ENCODE measurements at places on chromosomes 3 and 15.

- DNase-seq, result no peak
Measured at GRCh38 chr3:68363796-68364195, 568.6 kb downstream of the TAFA4 start.

- no peak for DNase-seq
Measured at GRCh38 chr3:54134155-54134554, 11.8 kb downstream of the CACNA2D3 start.

DNA sequence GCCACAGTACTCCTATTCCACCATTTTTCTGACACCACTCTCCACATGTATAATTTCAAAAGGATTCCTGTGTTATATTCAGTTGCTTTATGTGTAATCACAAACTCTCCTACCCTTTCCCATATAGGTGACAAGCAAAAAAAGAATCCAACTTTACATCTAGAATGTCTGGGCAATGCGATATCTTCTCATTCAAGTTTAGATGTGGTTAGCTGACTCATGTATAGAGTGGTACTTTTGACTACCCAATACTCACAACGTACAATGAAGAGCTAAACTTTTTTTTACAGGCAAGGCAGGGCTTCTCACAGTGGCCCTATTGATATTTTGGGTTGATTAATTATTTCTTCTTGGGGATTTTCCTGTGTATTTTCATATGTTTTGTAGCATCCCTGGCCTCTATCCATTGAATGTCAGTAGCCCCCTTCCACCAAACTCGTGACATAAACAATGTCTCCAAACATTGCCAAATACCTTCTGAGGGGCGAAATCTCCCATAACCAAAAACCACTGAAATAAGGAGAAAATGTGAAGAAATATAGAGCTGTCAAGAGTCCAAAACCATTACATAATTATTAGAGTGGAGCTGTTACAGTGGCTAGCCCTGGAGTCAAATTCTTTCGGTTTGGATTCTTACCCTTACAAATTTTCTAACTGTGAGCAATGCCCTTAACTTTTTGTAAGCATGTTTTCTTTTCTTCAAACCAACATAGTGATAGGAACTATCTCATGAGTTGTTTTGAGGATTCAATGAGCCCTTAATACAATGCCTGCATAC lies 342.6 kb downstream of the NSUN3 start:
- DNase-seq, result no peak

GRCh38 chr3:175308097-175308496 lies 449.0 kb downstream of the NAALADL2 start:
- no peak for DNase-seq

DNA sequence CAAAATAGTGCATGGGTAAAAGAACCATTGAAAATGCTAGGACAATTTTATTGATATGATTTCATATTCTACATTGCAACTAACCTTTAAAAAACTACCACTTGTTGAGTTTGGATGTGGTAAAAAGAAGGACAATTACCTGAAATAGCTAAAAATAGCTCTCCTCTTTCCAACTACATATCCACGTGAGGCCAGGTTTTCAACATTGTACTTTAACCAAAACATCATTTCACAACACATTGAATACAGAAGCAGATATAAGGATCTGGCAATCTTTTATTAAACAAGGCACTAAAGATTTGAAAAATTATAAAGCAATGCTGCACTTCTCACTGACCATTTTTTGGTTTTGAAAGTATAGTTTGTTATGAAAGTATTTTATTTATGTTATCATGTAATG lies 28.1 kb upstream of the MRPL3 start:
- no peak for DNase-seq

DNA sequence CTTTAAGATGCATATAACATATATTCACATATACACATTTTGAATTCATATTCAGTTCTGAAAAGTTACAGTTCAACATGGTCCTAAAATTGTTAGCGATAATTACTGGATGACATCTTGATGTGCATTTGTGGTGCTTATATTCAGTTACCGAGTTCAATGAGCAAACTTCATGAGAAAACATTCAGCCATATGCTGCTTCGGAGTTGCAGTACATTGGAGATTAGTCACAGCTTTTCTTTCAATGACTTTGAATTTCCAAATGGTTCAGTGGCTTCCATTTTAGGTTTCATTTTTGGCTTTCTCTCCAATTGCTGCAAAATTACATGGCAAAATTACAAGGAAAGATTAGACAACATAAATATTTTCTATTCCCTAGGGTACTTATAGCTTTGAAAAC lies 198.3 kb upstream of the CNTN3 start:
- DNase-seq, result no peak

DNA sequence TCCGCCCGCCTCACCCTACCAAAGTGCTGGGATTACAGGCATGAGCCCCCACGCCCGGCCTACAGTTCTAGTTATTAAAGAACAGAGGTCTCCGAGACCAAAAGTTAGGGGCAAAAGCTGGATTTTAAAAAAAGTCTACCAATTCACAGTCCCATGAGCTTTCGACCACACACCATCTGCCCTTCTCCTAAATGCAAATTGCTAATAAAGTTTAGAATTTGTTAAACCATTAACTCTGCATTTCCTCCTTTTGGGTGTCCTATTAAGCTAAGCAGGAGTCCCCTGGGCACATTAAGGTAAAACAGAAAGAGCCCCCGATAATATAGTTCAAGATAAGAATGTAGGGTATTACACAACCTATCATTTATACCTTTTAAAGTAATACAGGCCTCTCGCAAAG lies 322.7 kb downstream of the FOXP1 start:
- no peak for DNase-seq

DNA sequence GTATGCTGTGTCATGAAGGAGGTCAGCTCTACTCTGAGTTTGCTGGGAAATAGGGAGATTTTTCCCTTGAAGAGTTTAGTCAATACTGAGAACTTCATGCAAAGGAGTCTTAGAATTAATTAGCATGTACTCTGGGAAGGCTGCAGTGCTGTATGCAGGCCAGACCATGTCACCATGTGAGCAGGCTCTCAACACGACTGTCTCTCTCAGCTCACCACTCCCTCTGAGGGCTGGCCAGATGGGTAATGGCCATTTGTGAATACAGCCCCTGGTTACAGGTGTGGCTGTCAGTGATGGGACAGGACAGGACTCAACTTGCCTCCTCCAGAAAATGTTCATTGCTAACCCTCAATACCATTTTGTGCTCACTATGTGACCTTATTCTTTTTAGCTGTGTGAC lies 5.1 kb upstream of the CERS3 start:
- no peak for DNase-seq

- no peak for DNase-seq
Measured at GRCh38 chr15:53910236-53910849, 67.9 kb upstream of the UNC13C start.

DNA sequence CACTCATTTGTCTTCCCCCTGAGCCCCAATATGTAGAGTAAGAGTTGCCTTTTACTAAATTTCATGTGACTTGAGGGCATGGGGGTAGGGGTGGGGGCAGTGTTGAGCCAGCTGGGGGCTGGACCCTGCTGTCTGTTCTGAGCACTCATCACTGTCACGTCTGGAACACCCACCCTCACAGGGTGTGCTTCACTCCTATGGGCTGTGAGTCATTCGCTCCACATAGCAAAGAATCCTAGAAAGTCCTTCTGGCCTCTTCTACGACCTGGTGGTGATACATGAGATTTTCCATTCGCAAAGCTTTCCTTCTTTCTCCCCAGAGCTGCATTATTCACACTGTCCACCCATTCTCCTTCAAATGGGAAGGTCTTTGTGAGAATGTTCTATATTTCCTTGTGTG lies 43.6 kb upstream of the MGLL start:
- no peak for DNase-seq

DNA sequence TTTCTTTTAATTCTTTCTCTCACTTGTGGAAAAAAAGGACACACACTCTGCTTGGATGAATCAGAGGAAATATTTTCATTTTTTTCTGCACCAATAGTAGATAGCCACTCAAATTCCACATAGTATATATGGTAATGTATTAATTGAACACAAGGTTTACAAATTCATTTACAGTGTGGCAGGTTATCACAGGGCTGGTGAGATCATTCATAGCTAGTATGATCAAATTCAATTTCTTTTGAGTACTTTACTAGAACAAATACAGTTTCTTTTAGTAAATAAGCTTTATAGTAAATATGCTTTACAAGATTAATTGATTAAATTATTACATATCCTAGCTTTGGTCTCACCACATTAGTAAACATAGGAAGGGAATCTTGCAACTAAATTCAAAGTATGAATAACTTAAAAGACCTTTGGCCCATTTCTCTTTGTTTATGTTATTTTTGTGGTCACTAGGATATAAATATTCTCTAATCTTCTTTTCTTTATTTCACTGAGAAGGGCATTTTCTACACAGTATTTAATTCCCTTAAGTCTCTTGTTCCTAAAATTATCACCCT lies 40.1 kb upstream of the PARP14 start:
- DNase-seq, result no peak

DNA sequence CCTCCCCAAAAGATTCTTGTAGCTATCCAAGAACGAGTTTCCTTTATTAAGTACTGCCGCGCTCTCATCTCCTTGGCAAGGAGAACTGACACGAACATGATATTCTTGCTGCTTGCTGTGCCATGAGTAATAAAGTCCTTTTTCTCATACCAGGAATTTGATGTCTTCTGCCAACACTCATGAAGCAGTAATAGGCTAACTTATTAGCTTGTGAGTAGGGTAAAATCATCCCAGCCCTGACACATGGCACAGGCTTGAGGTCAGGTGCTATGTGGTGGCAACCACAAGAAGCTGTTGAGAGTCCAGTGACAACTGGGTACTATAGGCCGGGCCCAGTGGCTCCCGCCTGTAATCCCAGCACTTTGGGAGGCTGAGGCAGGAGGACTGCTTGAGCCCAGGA lies 22.7 kb upstream of the UBXN7 start:
- no peak for DNase-seq

DNA sequence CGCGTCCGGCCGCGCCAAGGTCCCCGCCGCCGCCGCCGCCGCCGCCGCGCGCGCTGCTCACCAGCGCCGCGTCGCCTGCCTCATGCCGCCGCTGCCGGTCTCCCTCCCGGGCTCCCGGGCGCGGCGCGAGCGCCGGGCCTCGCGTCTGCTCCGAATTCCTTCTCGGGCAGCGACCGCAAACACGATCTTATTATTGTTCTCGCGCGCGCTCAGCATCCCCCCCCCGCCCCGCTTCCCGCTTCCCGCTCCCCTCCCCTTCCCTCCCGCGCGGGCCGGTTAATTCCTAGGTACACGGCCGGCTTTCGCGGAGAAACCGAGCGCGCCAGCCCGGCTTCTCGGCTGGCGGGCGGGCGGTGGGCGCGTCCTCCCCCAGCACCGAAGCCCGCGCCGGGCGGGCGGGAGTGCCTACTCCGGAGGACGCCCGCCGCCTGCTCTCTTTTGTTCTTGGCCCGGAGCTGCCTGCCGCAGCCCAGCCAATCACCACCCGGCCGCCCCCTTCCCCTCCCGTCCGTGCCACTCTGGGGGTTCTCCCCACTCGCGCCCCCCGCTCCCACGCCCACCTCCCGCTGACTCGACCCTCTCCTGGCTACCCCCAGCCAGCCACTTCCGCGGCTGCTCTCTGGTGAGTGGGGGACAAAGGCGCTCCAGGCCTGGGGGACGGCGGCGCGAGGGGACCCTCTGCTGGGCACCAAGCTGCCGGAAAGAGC lies at the start of gene HDGFL3:
Gene HDGFL3, minus strand, starts transcription at position 164 of the 707 bp plus-strand sequence. CDS start 409 bp downstream, outside the sequence.
- no peak for DNase-seq

DNA sequence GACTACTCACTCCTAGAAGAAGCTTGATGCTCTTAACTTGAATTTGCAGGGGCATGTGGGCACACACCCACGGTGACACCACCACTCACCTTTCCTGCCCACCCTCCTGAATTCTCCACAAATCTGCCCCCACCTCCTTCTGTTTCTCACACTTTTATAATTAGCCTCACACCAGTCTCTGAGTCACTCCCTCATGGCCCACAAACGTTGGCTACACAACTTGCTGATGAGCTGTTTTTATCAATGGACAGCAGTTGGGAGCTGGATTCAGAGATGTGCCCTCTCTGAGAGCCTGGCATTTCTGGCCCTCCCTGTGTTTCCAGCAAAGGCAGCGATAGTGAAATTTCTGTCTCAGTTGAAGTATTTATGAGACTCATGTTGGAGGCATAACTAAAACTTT lies 1.3 kb downstream of the COLQ start:
- peak; percentile 14 for DNase-seq

- no peak for DNase-seq
Measured at GRCh38 chr3:115217292-115217677, 70.2 kb upstream of the ZBTB20 start.

GRCh38 chr3:42503251-42503924 lies 945 bp downstream of the VIPR1 start:
- no peak for DNase-seq

DNA sequence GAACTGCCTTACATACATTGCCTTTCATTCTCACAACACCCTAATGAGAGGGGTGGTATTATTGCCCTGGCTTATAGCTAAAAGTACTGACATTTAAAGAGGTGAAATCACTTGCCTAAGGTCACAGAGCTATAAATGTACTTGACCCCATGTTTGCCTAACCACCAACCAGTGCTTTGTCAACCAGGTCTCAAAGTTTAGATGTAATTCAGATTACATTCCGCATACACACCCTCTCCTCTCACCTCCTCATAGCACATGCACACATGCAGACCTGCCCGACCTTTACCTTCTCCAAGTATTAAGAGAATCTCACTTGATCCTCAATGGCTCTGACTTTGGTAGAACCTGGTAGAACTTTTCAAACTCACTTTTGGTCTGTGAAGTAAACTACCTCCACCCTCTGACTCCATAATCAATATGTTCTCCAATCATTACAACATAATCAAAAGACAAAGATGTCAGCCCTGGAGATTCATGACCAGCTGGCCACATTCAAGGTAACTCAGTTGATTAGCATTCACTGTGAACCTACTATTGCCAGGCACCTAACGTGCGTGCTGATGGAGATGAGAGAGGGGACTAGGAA lies 63.2 kb upstream of the HES1 start:
- DNase-seq, result no peak

DNA sequence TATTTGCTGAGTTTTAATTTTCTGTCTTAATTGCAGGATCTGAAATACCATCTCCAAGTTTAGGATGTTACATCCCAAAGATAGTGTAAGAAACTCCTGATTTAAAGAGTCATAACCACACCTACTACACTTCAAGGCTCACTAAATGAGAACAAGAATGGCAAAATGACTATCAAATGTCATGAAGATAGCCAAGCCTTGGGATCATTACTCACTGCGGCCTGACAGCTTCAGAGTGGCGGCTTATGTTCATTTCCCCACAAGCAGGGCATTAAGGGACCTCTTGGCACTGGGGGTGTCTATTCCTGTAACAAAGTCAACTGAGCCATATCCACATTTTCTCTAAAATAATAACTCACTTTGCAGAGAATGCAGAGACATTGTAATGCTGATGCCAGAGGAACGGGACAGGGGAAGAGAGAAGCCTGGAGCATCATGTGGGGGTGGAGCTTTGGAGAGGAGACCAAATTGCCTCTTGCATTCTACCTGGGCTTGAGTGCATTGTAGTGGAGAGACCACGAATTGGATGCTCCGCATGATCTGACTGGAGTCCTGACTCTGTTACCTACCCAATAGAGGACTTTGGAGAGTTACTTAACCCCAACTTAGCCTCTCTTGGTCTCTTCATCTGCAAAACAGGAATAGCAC lies 219.2 kb downstream of the OPA1 start:
- DNase-seq, result no peak

GRCh38 chr15:90959894-90960293 lies 5.2 kb downstream of the RCCD1 start:
- DNase-seq, result no peak

GRCh38 chr3:50288387-50289007 lies 3.7 kb downstream of the IFRD2 start:
- DNase-seq, result no peak

Data from CD4-positive, alpha-beta T cell treated with Interleukin-1 beta for 1 hour (primary cell).